Hair follicular keratinocyte (primary cell): ENCODE measurements at places on chromosomes 5 and 9. TPM values are rescaled to one million over a fixed set of nuclear protein-coding genes. Genes with fewer than 3 reads are reported as not detected.

Gene CXCL14
- 7.6 and 15.5 TPM in 2 replicates for total RNA-seq

Gene KIAA1191
- 85.7 and 87.5 TPM in 2 replicates for total RNA-seq

Gene BHMT2
- not detected in 2 replicates for total RNA-seq

Gene RLN1
- 0.42 TPM in 1 of 2 replicates, not detected in the other for total RNA-seq

Gene RICTOR
- 8.9 and 13.4 TPM in 2 replicates for total RNA-seq

Gene ADAMTS16
- total RNA-seq, result not detected in 2 replicates

Gene GPR150
- total RNA-seq, result 0.47 TPM in 1 of 2 replicates, not detected in the other

Gene DAB2IP
- total RNA-seq, result 28.3 and 28.8 TPM in 2 replicates

Gene SPATA31C1
- not detected in 2 replicates for total RNA-seq

Gene SRD5A1
- total RNA-seq, result 31.5 and 36.8 TPM in 2 replicates

Gene MARVELD2
- 17.2 and 21.5 TPM in 2 replicates for total RNA-seq

Gene ZDHHC11B
- not detected in 2 replicates for total RNA-seq

Gene CCDC152
- total RNA-seq, result 4.5 and 5.3 TPM in 2 replicates

Gene GPR151
- not detected in 2 replicates for total RNA-seq

Gene SPATA31E1
- total RNA-seq, result not detected in 2 replicates

Gene SPARC
- 148 and 214 TPM in 2 replicates for total RNA-seq

Gene CARTPT
- not detected in 2 replicates for total RNA-seq

Gene LECT2
- not detected in 2 replicates for total RNA-seq

Gene MARCOL
- total RNA-seq, result not detected in 2 replicates

Gene PTGS1
- 18.6 and 20.1 TPM in 2 replicates for total RNA-seq

Gene DBH
- not detected in 2 replicates for total RNA-seq

Gene SLC6A3
- total RNA-seq, result not detected in 2 replicates

Gene BRD9
- 27.8 and 32.0 TPM in 2 replicates for total RNA-seq

Gene LCN9
- total RNA-seq, result not detected in 2 replicates

Gene ACTBL2
- total RNA-seq, result 0.04 TPM in 1 of 2 replicates, not detected in the other

Gene CDH9
- not detected in 2 replicates for total RNA-seq

Gene ANKRD18A
- total RNA-seq, result 0.27 and 0.70 TPM in 2 replicates

Gene STPG3
- not detected in 2 replicates for total RNA-seq

Gene QRFP
- total RNA-seq, result not detected in 2 replicates

Gene INVS
- 18.5 and 19.1 TPM in 2 replicates for total RNA-seq

Gene NELFB
- 45.1 and 51.7 TPM in 2 replicates for total RNA-seq
